CD4-positive, alpha-beta T cell treated with Interleukin-6 at 100 ng/mL for 8 hours (primary cell): ENCODE measurements at places on chromosomes 5 and 9.
A peak's percentile ranks its signal among the peaks of the same experiment; 100 is the strongest.

DNA sequence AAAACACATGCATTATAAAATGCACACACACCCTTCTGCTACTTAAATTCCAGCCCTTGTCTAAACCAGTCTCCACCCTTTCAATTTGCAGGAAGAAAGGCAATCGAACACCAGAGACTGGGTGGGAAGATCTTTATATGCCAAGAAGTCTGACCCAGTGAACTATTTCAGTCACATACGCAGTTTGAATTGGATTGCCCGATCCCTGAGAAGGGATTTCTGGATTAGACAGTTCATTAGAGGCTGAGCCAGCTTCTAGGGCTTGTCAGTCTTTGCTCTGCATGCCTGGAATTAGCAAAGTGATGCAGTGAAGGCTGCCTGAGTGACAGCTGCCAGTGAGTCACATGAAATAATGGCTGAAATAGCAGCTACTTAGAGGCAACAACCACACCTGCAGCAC, 159.9 kb downstream of the PPP2R2B start:
- DNase-seq = no peak

DNA sequence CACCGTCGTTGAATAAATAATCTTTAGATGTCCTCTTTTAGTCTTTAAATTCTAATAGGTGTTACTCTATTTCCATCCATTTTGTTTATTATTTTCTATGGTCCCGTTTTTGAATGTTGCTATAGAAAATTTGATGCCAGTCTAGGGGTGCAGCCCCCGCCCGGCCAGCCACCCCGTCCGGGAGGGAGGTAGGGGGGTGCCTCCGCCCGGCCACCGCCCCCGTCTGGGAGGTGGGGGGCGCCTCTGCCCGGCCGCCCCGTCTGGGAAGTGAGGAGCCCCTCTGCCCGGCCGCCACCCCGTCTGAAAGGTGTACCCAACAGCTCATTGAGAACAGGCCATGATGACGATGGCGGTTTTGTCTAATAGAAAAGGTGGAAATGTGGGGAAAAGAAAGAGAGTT, 2372.2 kb upstream of the WWC1 start:
- no peak for DNase-seq

GRCh38 chr5:72244862-72245371, 75.1 kb downstream of the MRPS27 start:
- no peak for DNase-seq

DNA sequence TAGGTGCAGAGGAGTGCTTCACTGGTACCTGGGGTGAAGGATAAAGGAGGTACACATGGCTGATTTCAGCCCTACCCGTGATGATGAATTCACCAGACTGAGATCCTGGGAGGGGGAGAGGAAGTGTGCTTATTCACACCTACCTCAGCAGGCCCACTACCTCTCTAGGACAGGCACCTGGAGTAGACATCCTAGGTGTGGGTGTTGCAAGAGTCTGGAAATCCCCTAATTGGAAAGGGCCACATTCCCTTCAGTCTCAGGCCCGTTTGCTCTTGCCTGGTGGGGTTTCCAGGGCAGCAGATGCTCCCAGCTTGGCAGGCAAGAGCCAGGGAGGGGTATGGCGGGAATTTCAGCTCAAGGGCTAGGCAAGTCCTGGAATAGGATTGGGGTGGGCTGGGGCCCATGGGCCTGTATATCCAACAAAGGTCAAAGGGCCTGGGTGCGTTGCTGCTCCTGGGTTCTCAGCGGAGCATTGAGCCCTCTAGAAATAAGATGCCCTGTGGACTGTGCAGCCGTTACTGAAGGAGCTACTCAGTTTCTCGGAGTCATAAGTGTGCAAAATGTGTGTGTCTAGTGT, 5.8 kb upstream of the CCL21 start:
- DNase-seq = no peak

- DNase-seq = peak; percentile 27
These were observed 32.5 kb downstream of the FAM240B start for GRCh38 chr9:38687389-38687842.

- DNase-seq = no peak
These were observed 118.6 kb downstream of the ZSWIM6 start for GRCh38 chr5:61450493-61451279.

DNA sequence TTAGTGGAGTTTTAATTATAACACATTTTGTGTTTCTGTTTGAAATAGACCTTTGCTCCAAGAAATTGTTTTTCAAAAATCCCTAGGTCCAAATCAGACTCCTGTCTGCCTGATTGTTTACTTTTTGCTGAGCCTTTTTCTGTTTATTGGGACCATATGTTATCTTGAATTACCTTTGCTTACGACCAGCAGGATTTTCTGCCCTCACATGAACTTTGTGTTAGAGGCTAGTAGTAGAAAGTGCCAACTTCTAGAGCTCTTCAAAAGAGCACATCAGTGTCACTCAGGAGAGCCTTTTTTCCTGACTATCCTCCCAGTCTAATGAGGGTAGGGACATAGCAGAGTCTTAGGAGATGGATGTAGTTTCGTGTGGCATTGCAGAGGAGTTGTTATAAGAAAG, 10.2 kb downstream of the RECK start:
- no peak for DNase-seq

DNA sequence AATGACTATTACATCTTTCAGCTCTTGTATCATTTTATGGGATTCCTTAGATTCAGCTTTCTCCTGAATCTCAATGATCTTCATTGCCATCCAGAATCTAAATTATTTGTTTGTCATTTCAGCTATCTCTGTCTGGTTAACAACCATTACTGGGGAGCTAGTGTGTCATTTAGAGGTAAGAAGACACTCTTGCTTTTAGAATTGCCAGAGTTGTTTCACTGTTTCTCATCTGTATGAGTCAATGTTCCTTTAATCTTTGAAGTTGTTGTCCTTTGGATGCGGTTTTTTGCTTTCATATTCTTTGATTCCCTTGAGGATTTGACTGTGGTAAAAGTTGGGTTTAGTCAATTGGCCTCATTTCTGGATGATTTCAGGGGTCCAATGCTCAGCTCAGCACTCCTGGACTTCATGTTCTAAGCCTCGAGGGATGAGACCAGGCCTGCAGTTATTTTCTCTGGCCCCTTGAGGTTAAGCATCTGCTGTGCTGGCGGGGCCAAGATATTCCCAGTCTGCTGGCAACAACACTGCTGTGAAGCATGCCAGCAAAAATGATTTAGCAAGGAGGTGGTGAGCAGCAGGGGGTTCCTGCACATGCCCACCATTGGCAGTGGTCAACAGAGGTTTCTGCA, 102.4 kb upstream of the PCSK5 start:
- no peak for DNase-seq

DNA sequence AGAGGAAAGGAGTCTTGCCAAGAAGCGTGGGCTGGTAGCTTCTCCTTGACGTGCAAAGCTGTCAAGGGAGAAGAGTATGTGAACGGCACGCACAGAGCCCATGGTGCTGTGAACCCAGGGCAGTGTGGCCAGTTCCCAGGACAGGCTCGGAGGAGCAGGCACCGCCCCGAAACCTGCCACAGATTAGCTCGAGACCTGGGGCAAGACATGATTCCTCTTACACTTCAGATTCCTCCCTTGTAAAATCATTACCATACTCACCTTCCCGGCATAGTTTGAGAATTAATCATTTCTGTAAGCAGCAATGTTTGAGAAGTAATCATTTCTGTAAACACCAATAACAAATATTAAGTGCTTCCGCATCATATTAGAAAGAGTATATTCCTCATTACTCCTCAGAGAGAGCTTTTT, 19.9 kb downstream of the GOLM1 start:
- no peak for DNase-seq

- no peak for DNase-seq
These were observed 316.9 kb downstream of the KCNN2 start for GRCh38 chr5:114678778-114679177.

GRCh38 chr9:18921366-18922075, 111.5 kb downstream of the SAXO1 start:
- DNase-seq = no peak

GRCh38 chr9:125839317-125839716, 92.1 kb downstream of the PBX3 start:
- no peak for DNase-seq

DNA sequence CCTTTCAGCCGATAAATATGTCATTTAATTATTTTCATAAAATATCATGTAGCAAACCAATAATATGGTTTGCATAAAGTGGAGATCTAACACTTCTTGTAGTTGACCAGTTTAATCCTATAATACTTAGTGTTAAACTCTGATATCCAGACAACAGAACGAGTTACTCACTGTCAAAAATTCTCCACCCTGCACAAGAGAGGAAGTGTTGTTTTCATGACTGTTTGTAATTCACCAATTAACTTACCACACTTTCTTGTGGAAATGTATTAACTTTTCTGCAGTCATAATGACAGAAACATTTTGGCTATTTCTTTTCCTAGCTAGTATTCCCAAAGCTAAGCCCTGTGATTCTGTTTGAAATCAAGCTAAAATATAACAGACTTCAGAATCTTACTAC, 555.3 kb upstream of the FTMT start:
- no peak for DNase-seq

- no peak for DNase-seq
These were observed 7.0 kb downstream of the NOXA1 start for GRCh38 chr9:137429974-137430722.

DNA sequence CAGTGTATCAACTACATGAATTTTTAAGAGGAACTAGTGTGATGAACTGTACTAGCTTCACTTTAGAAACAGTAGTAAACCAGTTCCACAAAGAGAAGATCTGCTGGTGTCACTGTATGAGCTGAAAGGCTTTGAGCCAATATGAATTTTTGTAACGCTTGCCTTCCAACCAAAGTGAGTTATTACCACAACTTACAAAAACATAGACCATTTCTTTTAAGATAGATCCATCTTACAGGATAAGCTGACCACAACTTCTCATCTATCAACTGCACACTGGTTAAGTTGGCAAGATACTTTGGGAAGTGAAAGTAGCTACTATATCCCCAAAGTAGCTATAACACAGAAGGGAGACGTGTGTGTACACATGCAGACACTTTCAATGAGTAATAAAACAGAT, 849.6 kb upstream of the DMAC1 start:
- DNase-seq = no peak

DNA sequence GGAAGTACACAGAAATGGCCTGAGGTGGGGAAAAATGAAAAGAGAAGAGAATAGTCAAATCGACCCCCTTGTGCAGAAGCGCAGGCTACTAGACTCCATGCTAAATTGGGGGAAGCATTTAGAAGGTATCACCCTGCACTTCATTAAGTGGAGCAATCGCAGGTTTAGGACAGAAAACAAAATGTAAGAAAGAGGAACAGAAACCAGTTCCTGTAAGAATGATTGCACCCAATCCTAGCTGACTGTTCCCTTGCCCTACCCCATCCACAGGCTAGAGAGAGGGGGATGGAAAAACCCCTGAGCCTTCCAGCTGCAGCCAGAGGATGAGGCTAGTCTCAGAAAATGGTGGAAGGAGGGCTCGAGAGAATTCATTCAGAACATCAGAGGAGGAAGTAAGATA, 23.9 kb upstream of the PPP1R2B start:
- no peak for DNase-seq

DNA sequence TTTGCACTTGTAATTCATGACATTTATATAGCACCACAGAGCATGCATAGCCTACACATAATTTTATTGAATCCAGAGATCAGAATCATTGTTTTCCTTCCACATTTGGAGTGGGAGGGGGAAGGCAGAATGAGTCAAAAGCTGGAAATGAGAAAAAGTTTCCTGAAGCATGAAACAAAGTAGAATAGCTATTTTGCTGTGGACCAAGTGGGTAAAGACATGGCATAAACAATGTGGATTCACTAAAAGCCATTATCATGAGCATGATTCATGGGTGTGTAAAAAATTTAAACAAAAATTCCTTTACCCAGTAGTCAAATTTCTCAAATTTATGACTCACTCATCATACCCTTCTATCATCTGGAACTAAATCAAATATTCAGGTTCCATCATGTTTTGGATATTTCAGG, 97.9 kb downstream of the YIPF5 start:
- no peak for DNase-seq

GRCh38 chr5:124642151-124642550, 104.3 kb downstream of the ZNF608 start:
- no peak for DNase-seq

- DNase-seq = peak; percentile 6
These were observed 139.9 kb downstream of the RFX3 start for GRCh38 chr9:3385871-3386270.

GRCh38 chr9:38417003-38417945, 7.0 kb downstream of the IGFBPL1 start:
- DNase-seq = no peak

DNA sequence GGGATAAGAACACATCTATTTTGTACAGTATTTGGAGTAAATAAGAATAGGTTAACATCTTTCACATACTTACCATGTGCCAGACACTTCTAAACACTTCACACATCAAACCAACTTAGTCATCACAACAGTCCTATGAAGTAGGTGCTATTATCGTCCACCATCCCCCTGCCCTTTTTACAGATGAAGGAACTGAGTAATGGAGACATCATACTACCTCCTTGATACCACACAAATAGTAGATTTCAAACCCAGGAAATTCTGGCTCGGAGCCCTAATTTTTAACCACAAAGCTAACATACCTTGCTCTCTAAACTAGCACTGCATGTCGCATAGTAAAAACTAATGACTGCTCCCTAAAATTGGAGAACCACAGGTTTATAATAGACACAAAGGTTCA, 4.2 kb upstream of the ZNF366 start:
- DNase-seq = no peak

DNA sequence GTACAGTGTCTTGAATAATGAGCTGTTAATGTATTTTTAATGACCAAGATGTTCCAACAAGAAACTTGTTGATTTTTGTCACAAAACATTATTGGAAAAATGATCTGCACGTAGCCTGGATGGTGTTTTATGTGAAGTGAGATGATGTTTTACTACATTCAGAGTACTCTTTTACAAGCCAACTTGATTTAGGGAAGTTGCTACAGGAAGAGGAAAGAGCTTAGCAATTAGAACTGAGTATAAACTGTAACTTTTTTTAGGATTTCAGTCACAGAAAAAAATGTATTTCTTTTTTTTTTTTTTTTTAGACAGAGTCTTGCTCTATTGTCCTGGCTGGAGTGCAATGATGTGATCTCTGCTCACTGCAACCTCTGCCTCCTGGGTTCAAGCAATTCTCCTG, 113.6 kb upstream of the ADRA1B start:
- no peak for DNase-seq

DNA sequence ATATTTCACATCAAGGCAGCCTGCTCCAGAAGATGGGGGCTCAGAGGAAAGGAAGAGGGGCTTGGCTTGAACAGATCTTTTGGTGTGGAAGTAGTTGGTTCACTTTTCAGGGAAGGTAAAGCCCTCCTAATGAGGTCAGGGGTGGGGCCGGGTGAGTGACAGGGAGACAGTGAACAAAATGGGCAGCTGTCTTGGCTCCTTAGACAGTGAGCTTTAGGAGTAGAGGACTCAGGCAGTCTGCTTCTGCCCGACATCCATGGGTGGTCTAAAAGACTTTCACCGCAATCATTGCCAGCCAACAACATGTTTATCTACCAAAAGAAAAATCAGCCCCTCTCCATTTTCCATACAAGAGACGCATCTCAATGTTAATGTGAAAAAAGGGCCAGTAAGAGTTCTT, 241.0 kb downstream of the EBF1 start:
- DNase-seq = no peak

DNA sequence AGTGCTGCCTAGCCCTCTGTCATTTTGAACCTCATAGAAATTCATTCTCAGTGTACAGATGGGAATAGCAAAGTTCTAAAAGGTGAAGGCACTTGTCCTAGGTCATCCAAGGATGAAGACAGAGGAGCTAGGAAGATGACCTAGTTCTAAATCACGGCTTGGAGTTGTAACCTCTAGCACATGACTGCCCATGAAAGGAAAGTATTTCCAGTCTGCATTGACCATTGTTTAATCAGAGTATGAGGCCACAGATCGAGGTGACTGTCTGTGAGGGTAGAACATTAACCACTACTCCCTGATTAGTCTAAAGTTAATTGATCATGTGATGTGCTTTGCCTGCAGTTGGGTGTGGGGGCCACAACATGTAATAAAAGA, 674 bp upstream of the TNFSF15 start:
- DNase-seq = no peak
